ENCODE measurements at places on chromosomes 16 and 17. TPM values are rescaled to one million over a fixed set of nuclear protein-coding genes. Genes with fewer than 3 reads are reported as not detected.

PRR11 gene
- total RNA-seq = 7.0 TPM

CLEC10A gene
- 1.7 TPM for total RNA-seq

CCDC78 gene
- total RNA-seq = 0.64 TPM

TPSD1 gene
- not detected for total RNA-seq

HBA1 gene
- 136 TPM for total RNA-seq

SOX9 gene
- total RNA-seq = 30.0 TPM

DUSP14 gene
- total RNA-seq = 63.8 TPM

KCNAB3 gene
- total RNA-seq = 1.9 TPM

TMEM204 gene
- total RNA-seq = 22.7 TPM

DNA sequence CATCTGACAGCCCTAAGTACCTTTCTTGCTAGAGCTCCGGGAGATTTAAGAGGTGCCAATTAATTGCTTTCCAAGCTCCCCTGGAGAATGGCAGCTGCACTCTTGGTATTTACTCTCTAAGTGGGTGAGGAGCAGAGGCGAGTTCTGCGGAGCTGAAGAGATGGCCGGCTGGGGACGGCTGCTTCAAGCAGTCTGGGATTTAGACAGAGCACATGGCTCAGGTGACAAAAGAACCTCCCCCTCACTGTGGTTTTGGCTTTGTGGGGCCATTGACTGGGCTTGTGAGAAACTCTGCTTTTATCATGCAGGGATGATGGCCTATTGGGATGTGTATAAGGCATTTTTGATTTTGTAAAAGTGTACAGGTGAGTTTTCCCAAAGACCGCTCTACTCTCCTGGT is 239.3 kb upstream of the EEF2KMT start:
- H3K4me1 ChIP-seq = no peaks in the 10 kb centered on the region
- no peaks in the 10 kb centered on the region for H3K36me3 ChIP-seq
- H3K4me3 ChIP-seq = no peak overlapping the region
- DNase-seq = no peak

DNA sequence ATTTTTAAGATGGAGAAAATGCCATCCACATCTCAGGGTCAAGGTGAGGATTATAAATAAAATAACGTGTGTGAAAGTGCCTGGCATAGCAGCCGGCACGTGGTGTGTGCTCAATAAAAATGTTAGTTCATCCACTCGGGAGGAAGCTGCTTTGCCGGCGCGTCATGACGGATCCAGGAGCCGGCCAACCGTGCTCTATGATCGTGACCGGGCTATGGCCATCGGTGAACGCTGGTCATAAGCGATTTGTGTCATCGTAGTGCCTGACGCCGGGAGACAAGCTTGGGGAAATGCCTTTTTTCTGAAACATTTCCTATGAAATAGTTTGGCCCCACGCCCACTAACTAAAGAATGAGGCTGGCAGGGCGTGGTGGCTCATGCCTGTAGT is 74.0 kb downstream of the CMC2 start:
- H3K27ac ChIP-seq = peak overlapping the region; percentile 68
- peak overlapping the region; percentile 51 for H3K4me3 ChIP-seq
- H3K36me3 ChIP-seq = no peaks in the 10 kb centered on the region
- H3K27me3 ChIP-seq = peaks cover 4% of the 10 kb centered on the region
- DNase-seq = no peak

- H3K27ac ChIP-seq = peak overlapping the region; percentile 41
- no peaks in the 10 kb centered on the region for H3K36me3 ChIP-seq
- DNase-seq = no peak
- H3K4me1 ChIP-seq = peaks cover 30% of the 10 kb centered on the region
- no peak overlapping the region for H3K4me3 ChIP-seq
These were observed 17.3 kb upstream of the FOXK2 start for GRCh38 chr17:82502207-82502606.

GRCh38 chr17:74639704-74640151 is 16.2 kb upstream of the CD300E start:
- peaks cover 19% of the 10 kb centered on the region for H3K27me3 ChIP-seq
- no peaks in the 10 kb centered on the region for H3K4me1 ChIP-seq
- H3K36me3 ChIP-seq = no peaks in the 10 kb centered on the region
- H3K27ac ChIP-seq = no peak overlapping the region

GRCh38 chr17:65856865-65857264 is 295.4 kb upstream of the AXIN2 start:
- DNase-seq = no peak
- H3K27ac ChIP-seq = no peak overlapping the region
- H3K27me3 ChIP-seq = no peaks in the 10 kb centered on the region
- peaks cover 5% of the 10 kb centered on the region for H3K4me1 ChIP-seq
- no peak overlapping the region for H3K4me3 ChIP-seq
- H3K36me3 ChIP-seq = no peaks in the 10 kb centered on the region

- DNase-seq = no peak
- no peak overlapping the region for H3K4me3 ChIP-seq
- H3K27ac ChIP-seq = no peak overlapping the region
- no peaks in the 10 kb centered on the region for H3K4me1 ChIP-seq
- peaks cover 65% of the 10 kb centered on the region for H3K36me3 ChIP-seq
These were observed 15.5 kb downstream of the TK2 start for GRCh38 chr16:66534376-66534799.

GRCh38 chr16:23107117-23107516 is 42.1 kb downstream of the USP31 start:
- no peak for DNase-seq
- H3K27ac ChIP-seq = no peak overlapping the region
- no peaks in the 10 kb centered on the region for H3K27me3 ChIP-seq
- no peak overlapping the region for H3K4me3 ChIP-seq
- peaks cover 3% of the 10 kb centered on the region for H3K4me1 ChIP-seq
- H3K36me3 ChIP-seq = no peaks in the 10 kb centered on the region

DNA sequence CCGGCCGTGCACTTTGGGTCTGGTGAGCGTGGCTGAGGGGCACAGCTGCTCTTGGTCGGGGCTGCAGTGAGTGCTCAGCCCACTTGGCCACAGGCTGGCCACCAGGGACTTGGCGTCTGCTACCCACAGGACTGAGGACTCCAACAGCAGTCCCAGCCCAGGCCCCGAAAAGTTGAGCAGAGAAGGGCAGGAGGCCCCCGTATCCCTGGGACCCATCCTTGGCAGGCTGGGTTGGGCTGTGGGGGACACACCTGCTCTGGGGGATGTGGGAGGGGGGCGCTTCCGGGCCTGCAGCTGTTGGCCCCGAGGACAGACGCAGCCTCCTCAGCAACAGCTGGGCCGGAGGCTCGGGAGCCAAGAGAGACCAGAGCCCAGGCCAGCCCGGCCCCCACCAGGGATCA is 19.4 kb upstream of the SSTR5 start:
- no peak overlapping the region for H3K4me3 ChIP-seq
- no peaks in the 10 kb centered on the region for H3K36me3 ChIP-seq
- peaks cover 4% of the 10 kb centered on the region for H3K4me1 ChIP-seq
- no peak for DNase-seq
- H3K27ac ChIP-seq = no peak overlapping the region
- H3K27me3 ChIP-seq = peaks cover 73% of the 10 kb centered on the region

- no peak for DNase-seq
- no peak overlapping the region for H3K27ac ChIP-seq
- H3K4me1 ChIP-seq = no peaks in the 10 kb centered on the region
- peaks cover 10% of the 10 kb centered on the region for H3K36me3 ChIP-seq
These were observed 141.3 kb upstream of the NETO2 start for GRCh38 chr16:47284999-47285398.

GRCh38 chr17:73060721-73061120 is 31.8 kb downstream of the SLC39A11 start:
- no peaks in the 10 kb centered on the region for H3K36me3 ChIP-seq
- no peaks in the 10 kb centered on the region for H3K27me3 ChIP-seq
- peaks cover 13% of the 10 kb centered on the region for H3K4me1 ChIP-seq
- no peak for DNase-seq
- H3K4me3 ChIP-seq = no peak overlapping the region
- no peak overlapping the region for H3K27ac ChIP-seq

DNA sequence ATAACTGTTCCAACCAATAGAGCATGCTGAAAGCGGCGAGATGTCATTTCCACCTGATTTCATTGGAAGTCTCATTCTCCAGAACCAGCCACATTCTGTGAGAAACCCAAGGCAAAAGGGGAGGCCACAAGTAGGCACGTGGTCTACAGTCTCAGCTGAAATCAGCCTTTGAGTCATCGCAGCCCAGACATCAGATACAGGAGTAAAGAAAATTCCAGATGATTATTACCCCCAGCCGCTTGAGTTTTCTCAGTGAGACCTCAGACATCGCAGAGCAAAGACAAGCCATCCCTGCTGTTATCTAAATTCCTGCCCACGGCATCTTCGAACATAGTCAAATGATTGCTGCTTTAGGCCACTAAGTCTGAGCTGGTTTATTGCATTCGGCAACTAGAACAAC is 23.1 kb downstream of the STAT3 start:
- H3K27ac ChIP-seq = no peak overlapping the region
- no peaks in the 10 kb centered on the region for H3K27me3 ChIP-seq
- no peak overlapping the region for H3K4me3 ChIP-seq
- H3K4me1 ChIP-seq = peaks cover 61% of the 10 kb centered on the region
- no peaks in the 10 kb centered on the region for H3K36me3 ChIP-seq
- no peak for DNase-seq

- no peaks in the 10 kb centered on the region for H3K27me3 ChIP-seq
- H3K4me3 ChIP-seq = no peak overlapping the region
- H3K27ac ChIP-seq = no peak overlapping the region
These were observed 123.6 kb downstream of the CMIP start for GRCh38 chr16:81567987-81568748.

DNA sequence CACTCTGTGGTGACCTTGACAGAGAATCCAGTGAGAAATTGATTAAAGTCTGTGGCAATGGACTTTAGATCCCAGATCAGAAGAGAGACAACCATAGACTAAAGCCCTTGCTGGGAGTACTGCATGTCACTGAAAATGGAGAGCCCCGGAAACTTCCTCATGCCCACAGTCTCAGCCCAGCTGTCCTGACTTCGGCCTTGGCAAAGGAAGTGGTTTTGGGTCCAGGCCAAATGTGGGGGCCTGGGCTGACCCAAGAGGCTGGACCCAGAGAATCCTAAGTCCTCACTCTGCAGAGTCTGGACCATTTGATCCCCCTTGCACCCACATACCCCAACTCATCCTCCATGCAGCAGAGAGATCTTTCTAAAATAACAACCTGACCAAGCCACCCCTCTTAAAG is 4.7 kb upstream of the BEAN1 start:
- H3K27me3 ChIP-seq = peaks cover 20% of the 10 kb centered on the region
- DNase-seq = no peak
- no peak overlapping the region for H3K27ac ChIP-seq
- H3K4me3 ChIP-seq = no peak overlapping the region

- no peak overlapping the region for H3K27ac ChIP-seq
- H3K4me1 ChIP-seq = peaks cover 17% of the 10 kb centered on the region
- DNase-seq = no peak
These were observed 2.4 kb downstream of the ABAT start for GRCh38 chr16:8676737-8677375.

- no peak overlapping the region for H3K27ac ChIP-seq
- no peak for DNase-seq
- peaks cover 31% of the 10 kb centered on the region for H3K36me3 ChIP-seq
- peak overlapping the region; percentile 46 for H3K4me3 ChIP-seq
- peaks cover 32% of the 10 kb centered on the region for H3K4me1 ChIP-seq
- no peaks in the 10 kb centered on the region for H3K27me3 ChIP-seq
These were observed 527 bp upstream of the CHAD start for GRCh38 chr17:50469208-50469605.

GRCh38 chr16:77171745-77172635 is 19.0 kb upstream of the MON1B start:
- no peak overlapping the region for H3K27ac ChIP-seq
- DNase-seq = no peak
- H3K4me1 ChIP-seq = no peaks in the 10 kb centered on the region
- no peak overlapping the region for H3K4me3 ChIP-seq
- peaks cover 8% of the 10 kb centered on the region for H3K27me3 ChIP-seq

- H3K4me1 ChIP-seq = peaks cover 17% of the 10 kb centered on the region
- H3K4me3 ChIP-seq = peak within 1 kb of the TSS; percentile 77
- peaks cover 12% of the 10 kb centered on the region for H3K27me3 ChIP-seq
These were observed at the start of gene CENPV for GRCh38 chr17:16353317-16354174. TSS of gene CENPV (minus strand) at chr17:16353469. CDS start at chr17:16353436, 33 bp downstream.

DNA sequence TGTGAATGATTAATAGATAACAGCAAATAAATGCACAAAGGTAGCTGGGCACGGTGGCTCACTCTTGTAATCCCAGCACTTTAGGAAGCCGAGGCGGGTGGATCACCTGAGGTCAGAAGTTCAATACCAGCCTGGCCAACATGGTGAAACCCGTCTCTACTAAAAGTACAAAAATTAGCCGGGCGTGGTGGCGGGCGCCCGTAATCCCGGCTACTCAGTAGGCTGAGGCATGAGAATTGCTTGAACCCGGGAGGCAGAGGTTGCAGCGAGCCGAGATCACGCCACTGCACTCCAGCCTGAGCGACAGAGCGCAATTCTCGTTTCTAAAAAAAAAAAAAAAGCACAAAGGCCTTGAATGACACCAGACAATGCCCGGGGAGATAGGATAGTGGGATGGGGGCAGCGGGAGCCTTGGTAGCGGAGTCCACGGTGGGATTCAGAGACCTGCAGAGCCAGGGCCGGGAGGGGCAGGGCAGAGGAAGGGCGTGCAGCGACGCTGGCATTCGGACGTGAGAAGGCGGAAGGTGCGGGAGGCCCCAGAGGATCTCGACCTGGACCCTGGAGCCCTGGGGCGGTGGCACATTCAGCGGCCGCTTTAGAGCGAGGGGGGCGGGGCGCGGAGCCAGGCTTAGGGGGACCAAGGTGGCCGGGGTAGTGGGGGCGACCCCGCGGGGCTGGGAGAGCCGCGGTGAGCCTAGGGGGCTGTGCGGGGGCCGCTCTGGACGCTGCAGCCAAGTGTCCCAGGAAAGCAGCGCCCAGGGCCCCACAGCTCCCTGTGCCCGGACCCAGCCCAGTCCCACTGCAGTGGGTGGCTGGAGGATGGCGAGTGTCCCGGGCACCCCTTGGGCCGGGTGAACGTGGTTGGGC is 999 bp upstream of the FLYWCH2 start:
- DNase-seq = no peak
- no peaks in the 10 kb centered on the region for H3K27me3 ChIP-seq
- H3K4me3 ChIP-seq = peak overlapping the region; percentile 86
- peak overlapping the region; percentile 95 for H3K27ac ChIP-seq
- peaks cover 16% of the 10 kb centered on the region for H3K4me1 ChIP-seq

- no peaks in the 10 kb centered on the region for H3K27me3 ChIP-seq
- no peaks in the 10 kb centered on the region for H3K4me1 ChIP-seq
- no peaks in the 10 kb centered on the region for H3K36me3 ChIP-seq
- no peak for DNase-seq
- H3K4me3 ChIP-seq = no peak overlapping the region
These were observed 420.4 kb downstream of the WWOX start for GRCh38 chr16:78519896-78520295.

GRCh38 chr16:49398761-49399160 is 25.2 kb downstream of the C16orf78 start:
- H3K4me1 ChIP-seq = no peaks in the 10 kb centered on the region
- H3K27ac ChIP-seq = no peak overlapping the region
- no peak for DNase-seq

GRCh38 chr16:66523861-66524354 is 26.0 kb downstream of the TK2 start:
- peaks cover 51% of the 10 kb centered on the region for H3K4me1 ChIP-seq
- no peak for DNase-seq

GRCh38 chr17:57624386-57624785 is 120.7 kb downstream of the CCDC182 start:
- peaks cover 13% of the 10 kb centered on the region for H3K36me3 ChIP-seq
- H3K27me3 ChIP-seq = no peaks in the 10 kb centered on the region
- no peak overlapping the region for H3K27ac ChIP-seq
- H3K4me1 ChIP-seq = peaks cover 3% of the 10 kb centered on the region

GRCh38 chr17:30939051-30939689 is 17.4 kb downstream of the ADAP2 start:
- no peak overlapping the region for H3K27ac ChIP-seq
- peaks cover 2% of the 10 kb centered on the region for H3K36me3 ChIP-seq
- no peak for DNase-seq
- no peak overlapping the region for H3K4me3 ChIP-seq
- H3K4me1 ChIP-seq = no peaks in the 10 kb centered on the region
